ENCODE measurements at places on chromosomes 2 and 18.

- peak; percentile 66 for DNase-seq
Observed at GRCh38 chr2:45315861-45316260, 295.2 kb downstream of the SRBD1 start.

GRCh38 chr2:163690896-163691295 lies 44.9 kb downstream of the FIGN start:
- no peak for DNase-seq

- DNase-seq = no peak
Observed at GRCh38 chr2:230898713-230899091, 26.3 kb downstream of the GPR55 start.

- no peak for DNase-seq
Observed at GRCh38 chr2:145088756-145089155, 568.8 kb upstream of the ZEB2 start.

GRCh38 chr2:169393068-169393590 lies 30.8 kb upstream of the LRP2 start:
- DNase-seq = no peak

GRCh38 chr18:76102626-76103025 lies 392.4 kb downstream of the ZNF516 start:
- no peak for DNase-seq

DNA sequence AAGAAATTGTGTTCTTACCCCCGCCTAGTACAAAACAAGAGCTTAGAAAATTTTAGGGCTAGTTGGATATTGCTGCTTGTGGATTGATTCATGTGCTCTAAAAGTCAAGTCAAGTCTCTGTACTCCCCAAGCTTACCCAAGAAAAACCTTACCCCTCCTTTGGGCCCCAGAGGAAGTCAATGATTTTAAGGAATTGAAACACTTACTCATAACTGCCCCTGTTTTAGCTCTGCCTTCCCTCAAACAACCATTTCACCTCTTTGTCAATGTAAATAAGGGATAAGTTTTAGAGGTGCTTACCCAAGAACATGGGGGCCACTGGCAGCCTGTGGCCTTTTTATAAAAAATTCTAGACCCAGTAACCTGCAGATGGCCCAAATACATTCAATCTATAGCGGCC lies 136.6 kb upstream of the RMP24 start:
- DNase-seq = no peak

GRCh38 chr2:200353874-200354273 lies 47.4 kb downstream of the SPATS2L start:
- DNase-seq = no peak

All from ELR (cell line).